CD4-positive, alpha-beta T cell treated with Interferon gamma for 1 hour (primary cell): ENCODE measurements at places on chromosomes 4 and X.

GRCh38 chrX:39459952-39460351 lies 637.8 kb downstream of the BCOR start:
- no peak for DNase-seq

DNA sequence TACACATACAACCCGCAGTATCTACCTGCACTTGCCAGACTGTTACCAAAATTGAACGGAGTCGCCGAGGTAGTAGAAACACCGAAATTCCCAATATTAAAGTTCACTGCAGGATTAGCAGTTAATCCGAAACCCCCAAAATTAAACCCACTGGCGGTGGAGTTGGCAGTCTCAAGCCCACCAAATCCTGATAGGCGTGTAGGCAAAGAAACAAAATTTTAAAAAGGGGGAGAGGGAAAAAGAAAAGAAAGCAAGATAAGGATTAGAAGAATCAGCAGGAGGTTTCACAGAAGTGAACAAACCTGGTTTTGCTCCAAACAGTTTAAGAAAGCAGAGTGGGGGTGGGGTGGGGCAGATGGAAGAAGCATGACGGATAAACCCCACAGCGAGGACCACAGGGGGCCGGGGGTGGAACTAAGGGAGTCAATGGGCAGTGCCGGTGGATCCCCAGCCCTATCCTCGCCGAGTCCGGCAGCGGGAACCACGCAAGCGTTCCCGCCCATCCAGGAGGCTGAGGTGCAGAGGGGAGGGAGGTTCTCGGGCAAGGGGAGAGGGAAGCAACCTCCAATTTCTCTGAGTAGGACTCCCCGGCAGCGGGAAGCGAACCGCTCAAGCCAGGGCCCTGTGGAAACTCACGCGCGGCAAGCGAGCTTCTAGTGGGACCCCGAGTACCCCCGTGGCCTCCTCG lies 599 bp downstream of the NUP54 start:
- peak; percentile 38 for DNase-seq

- DNase-seq: no peak
These were observed 135.3 kb upstream of the AR start for GRCh38 chrX:67408423-67409079.

DNA sequence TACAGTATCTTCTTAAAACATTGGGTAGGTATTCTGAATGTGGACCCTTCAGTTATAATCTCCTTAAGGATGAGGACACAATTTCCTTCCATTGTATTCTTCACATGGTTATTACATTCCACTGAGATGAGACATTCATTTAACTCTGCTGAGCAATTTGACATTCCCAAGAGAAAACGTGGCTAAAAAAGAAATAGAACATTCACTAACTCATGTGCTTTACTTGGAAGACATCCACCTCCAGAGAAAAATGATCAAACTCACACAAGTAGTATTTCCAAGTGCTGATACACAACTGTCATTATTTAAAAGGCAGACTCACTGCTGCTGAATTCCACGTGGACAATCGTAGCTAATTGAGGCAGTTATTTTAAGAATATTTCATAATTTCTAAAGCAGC lies 227.9 kb upstream of the ANKRD50 start:
- DNase-seq: no peak

DNA sequence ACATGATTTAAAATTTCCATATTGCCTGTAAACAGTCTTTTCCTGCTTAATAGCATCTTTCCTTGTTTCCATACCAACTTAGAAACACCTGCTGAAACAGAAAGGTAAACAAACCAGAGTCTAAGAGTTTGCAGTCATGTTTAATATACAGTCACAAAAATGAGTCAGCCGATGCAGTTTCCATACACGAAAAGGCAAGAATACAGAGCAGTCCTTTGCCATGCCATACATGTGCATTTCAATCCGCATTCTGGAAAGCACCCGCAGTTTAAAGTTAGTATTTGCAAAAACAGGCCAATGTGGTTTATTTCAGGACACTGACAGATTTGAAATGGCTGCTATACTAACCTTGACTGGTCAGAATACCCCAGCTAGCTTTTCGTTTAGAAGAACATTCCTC lies 32.1 kb downstream of the ASB5 start:
- DNase-seq: no peak
